ENCODE measurements at places on chromosomes 2 and 18.

- no peak for DNase-seq
Measured at GRCh38 chr18:68665628-68666027, 49.3 kb downstream of the TMX3 start.

DNA sequence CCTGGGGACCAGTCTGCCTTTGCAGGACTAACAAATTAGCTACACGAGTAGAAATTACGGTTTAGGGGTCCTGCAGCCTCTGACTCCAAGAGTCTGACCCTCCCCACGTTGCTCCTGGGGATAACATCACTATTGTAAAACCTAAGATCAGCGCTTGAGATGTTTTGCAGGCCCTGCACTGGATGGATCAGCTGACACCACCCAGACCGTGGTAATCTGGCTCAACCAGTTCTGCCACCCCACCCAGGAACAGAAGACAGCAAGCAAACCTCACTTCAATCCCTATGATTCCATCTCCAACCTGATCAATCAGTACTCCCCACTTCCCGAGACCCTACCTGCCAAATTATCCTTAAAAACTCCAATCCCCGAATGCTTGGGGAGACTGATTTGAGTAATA lies 31.7 kb downstream of the NGEF start:
- no peak for DNase-seq

DNA sequence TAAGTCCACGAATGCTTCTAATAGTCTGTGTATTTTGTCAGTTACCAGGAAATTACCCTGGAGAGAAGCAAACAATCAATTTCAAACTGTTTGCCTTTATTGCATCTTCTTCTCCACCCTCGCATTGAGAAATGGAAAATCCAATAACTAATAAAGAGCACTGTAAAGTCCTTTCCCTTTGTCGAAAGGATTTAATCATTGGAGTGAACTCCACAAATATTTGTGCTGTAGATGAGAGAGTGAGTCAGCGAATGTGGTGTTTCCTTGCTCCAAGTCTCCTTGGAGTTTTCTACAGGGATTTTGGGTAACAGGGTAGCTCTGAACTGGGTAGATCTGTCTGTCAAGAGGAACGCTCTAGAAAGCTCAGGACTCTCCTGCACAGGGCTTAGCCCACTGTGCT lies 240.2 kb downstream of the KCNS3 start:
- no peak for DNase-seq

- no peak for DNase-seq
Measured at GRCh38 chr2:159399716-159400415, 113.4 kb upstream of the WDSUB1 start.

DNA sequence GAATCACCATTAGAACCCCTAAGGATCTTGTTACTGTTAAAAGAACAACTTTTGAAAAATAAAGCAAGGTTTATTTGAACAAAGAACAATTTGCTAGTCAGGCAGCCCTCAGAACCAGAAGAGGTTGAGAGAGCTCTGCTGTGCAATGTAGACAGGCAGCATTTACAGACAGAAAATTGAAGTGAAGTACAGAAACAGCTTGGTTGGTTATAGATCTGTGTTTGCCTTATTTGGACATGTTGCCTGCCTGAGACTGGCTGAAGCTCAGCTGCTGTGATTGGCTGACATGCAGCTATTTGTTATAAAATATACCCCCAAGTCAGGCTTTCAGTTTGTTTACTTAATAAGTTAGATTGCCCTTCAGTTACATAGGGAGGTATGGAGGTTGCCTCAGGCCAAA lies 12.5 kb downstream of the MSTN start:
- no peak for DNase-seq

DNA sequence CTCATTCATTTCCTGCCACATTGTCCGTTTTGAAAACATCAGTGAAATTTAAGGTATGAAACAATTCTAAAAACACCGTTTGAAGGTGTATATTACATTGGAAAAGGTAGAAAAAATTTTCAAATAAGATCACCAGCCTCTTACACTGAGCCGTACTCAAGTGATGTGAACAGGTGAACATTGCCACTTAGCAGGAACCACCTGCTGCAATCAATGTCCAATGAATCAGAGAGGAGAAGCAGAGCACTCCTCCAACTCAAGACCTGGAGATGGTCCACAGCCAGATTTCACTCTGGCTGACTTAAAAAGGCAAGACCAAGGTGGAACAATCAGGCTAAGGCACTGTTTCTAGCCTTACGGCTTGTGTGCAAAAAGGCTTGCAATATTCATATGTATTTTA lies 110.3 kb upstream of the TTN start:
- DNase-seq, result no peak

- DNase-seq, result no peak
Measured at GRCh38 chr2:241788572-241788971, 11.9 kb downstream of the GAL3ST2 start.

- no peak for DNase-seq
Measured at GRCh38 chr2:47024046-47024445, 108.4 kb upstream of the MCFD2 start.

DNA sequence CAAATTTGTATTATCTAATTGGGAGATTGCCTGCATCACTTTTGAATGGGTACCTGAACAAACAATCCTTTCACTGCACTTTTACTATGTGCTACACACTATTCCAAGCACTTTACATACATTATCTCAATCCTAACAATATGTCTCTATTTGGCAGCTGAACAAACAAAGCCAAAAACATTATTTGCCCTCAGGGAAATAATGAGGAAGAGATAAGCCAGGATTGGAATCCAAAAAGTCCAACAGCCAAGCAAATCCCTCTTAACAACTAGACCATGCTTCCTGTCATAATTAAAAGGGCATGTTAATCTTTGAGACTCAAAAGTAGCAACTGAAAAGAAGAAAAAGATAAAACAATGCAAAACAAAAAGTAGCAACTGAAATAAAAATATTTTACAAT lies 32.1 kb downstream of the RPRD1A start:
- DNase-seq, result no peak

DNA sequence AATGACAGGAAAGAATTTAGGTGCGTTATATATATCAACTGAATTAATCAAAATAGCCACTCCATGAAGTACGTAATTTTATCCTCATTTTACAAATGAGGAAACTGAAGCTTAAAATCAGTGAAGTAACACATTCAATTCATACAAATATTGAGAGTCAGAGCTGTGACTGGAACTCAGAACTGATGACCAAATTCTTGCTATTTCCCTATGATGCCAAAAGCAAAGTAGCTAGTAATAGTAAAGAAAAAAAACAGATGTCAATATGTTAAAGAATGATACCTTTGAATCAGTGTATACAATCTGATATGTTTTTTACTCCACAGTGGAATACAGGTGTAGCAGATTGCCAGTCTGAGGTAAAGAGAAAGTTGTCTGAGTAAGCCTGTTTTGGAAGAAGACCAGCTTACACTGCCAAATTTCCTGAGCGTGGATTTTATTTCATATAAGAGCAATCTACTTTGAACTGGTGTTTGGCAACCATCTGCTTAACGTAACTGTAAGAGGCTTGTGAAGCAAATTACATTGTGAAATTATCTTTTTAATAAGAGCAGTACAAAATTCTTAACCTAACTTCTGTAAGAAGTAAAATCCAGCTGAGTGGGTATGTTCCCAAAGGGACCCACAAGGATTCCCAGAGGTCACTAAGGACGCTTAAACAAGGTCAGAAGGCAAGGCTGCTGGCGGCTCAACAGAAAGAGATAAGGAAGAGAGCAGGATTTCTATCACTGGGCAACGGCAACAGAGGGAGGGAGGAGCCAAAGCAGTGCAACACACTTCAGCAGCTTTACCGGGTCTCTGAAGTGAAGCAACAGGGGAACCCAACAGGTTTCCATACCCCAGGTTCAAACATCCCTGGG lies 85.6 kb downstream of the IKZF2 start:
- no peak for DNase-seq

- DNase-seq, result no peak
Measured at GRCh38 chr18:59547581-59548182, 149.5 kb downstream of the CCBE1 start.

GRCh38 chr2:97660775-97661389 lies 3.0 kb downstream of the ACTR1B start:
- no peak for DNase-seq

GRCh38 chr2:234291765-234292204 lies 205.1 kb downstream of the ARL4C start:
- no peak for DNase-seq
